ENCODE measurements at places on chromosomes 2 and 18. TPM values are rescaled to one million over a fixed set of nuclear protein-coding genes. Genes with fewer than 3 reads are reported as not detected.

DNA sequence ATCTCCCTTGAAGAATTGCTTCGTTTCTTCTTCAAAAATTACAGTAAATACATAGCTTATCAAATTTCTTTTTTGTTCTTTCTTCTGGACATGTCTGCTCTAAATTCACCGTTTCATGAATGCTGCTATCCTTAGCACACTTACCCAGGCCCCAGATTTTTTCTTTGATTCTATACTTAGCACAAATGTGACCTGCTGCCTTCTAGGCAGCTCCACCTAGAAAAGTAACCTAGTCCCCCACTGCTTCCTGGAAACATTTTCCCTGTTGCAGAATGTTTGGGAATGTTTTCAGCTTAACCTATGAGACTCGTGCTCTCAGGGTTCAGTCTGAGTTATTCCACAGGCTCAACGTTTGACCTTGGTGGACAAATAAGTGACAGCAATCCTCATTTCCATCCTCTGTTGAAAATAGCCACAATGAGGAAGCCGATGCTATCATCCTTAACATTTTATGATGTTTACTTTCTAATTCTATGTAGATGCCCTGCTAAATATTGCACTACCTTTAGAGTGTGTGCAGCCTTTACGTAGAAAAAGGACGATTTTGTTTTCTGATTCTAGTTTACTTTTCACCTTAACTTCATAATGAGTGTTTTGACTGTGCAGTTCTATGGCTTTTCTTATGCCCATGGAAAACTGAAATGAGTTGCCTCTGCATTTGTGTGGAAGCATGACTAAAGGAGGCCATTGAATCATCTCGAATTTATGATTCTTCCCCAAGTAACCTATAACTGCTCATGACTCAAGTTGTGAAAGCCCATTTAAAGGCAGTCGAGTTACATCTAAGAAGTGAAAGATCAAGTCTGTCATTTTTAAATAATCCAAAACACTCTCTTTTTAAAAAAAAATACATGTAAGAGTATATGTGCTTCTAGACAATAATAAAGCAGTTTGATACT lies 47.7 kb downstream of the TMEM182 start:
- no peak for DNase-seq

The NCOA1 gene
- total RNA-seq: 2.3 TPM

GRCh38 chr2:21014364-21015280 lies 29.3 kb downstream of the APOB start:
- no peak for DNase-seq

The TMEM185B gene
- 33.4 TPM for total RNA-seq

The TANC1 gene
- total RNA-seq: 13.3 TPM

DNA sequence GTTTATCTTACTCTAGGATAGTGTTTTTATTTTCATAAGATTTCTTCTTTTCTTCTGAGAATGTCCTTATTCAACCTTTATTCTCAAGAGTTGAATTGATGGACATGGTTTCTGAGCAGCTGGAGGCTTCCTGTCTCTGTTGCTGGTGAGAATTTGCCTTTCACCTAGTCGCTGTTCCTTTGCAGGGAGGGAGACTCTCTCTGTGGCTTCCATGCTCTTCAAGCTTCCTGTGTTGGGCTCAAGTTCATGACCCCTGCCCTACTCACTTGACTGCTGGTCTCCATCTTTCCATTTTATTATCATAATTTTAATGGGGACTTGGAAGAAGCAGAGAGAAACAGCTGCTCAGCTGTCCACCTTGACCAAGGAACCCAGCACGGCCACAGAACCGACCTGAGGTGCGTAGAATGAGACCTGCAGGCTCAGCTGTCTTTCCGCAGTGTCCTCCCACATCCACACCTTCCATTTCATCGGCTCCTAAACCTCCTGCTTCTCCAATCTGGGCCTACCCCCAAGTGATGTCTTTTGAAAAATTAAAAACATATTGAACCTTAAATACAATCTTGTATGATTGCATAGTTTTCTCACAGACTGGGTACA lies 24.2 kb downstream of the TMEM18 start:
- no peak for DNase-seq

The SNORC gene
- total RNA-seq: 4.1 TPM

DNA sequence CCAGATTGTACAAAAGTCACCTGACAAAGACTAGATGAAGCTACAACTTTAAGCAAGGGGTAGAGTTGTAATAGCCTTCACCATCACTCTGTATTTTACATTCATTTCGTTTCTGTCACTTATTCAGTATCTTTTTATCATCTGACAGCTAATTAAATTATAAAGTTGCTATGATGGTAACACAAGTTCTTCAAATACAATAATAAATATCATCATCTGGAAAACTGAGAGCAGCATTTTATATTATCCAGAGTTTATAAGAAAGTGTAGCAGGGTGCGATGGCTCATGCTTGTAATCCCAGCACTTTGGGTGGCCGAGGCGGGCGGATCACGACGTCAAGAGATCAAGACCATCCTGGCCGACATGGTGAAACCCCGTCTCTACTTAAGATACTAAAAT lies 21.1 kb downstream of the DYNC2LI1 start:
- DNase-seq: no peak

DNA sequence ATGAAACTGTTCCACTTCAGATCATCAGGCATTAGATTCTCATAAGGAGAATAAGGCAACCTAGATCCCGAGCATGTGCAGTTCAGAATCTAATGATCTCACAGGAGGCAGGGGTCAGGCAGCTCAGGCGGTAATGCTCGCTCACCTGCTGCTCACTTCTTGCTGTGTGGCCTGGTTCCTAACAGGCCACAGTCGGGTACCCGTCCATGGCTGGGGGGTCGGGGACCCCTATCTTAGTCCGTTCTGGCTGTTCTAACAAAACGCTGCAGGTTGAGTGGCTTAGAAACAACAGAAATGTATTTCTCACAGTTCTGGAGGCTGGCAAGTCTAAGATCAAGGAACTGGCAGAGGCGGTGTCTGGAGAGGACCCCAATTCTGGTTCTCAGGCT lies 79.2 kb downstream of the ASB1 start:
- no peak for DNase-seq

The CROCC2 gene
- not detected for total RNA-seq
